ENCODE measurements at places on chromosomes 5 and 9.

DNA sequence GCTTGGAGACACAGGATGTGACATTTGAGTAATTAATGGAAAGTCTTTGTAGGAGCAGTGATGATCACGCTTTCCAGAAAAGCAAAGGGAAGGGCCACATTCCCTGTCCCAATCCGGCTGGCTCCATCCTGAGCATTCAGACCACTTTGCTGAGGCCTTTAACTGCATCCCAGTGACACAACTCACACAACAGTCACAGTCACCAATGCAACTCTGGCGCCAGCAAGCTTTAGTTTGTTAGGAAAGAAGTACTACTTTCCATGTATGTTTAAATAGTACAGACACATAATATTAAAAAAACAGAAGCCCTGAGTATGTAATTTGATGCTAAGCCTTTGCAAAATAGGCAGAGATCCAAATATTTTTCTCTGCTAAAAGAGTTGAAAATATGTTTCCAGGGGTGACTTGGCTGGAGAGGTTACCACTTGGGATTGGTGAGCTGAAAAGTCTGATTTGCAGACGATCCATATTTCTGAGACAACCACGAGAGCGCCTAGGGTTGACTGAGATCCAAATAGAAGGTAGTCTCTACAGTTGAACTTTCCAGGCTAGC lies 31.7 kb upstream of the GAS1 start:
- no peaks in the 10 kb centered on the region for H3K36me3 ChIP-seq
- H3K27me3 ChIP-seq: no peaks in the 10 kb centered on the region
- H3K4me1 ChIP-seq: no peaks in the 10 kb centered on the region
- no peak overlapping the region for H3K4me3 ChIP-seq

GRCh38 chr9:137235424-137236237 lies 4.9 kb downstream of the SLC34A3 start:
- no peak overlapping the region for H3K27ac ChIP-seq
- H3K4me3 ChIP-seq: no peak overlapping the region
- H3K27me3 ChIP-seq: no peaks in the 10 kb centered on the region
- no peaks in the 10 kb centered on the region for H3K36me3 ChIP-seq
- H3K4me1 ChIP-seq: peaks cover 13% of the 10 kb centered on the region

DNA sequence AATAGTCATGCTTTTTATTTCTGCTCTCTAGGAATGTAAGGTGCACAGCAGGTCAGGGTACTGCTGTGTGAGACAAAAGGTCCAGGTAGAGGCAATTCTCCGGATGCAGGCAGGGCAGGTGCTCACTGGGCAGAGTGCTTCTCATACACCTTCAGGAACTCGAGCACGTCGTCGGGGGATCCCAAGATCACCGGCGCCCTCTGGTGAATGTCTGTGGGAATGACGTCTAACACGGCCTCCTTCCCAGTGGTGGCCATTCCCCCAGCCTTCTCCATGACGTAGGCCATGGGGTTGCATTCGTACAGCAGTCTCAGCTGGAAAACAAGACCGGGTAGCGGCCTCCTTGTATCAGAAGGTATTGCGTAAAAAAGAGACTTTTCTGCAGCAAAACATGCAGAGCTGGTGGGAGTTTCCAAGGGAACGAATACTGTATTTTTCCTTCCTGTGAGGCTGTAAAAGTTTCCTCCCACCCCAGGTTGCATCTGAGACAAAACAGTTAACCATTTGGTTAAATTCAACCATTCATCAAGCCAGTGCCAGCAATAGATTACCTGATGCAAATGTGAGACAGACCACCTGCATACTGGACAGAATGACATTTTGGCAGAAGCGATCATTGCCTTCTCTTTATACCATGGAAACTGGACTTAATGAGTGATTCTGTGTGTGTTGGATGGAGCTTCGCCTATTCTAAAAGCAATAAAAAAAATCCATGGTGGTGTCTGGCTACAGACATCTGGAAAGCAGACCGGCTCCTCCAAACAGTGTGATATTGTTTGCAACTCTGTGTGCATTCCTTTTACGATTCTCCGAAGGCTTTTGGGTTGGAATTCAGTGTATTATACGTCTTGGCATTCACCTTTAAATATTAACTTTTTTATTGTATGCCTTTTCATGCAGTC lies 9.9 kb upstream of the FBP2 start:
- H3K27ac ChIP-seq: no peak overlapping the region
- no peaks in the 10 kb centered on the region for H3K36me3 ChIP-seq
- DNase-seq: peak; percentile 8
- H3K4me3 ChIP-seq: no peak overlapping the region
- no peaks in the 10 kb centered on the region for H3K27me3 ChIP-seq

DNA sequence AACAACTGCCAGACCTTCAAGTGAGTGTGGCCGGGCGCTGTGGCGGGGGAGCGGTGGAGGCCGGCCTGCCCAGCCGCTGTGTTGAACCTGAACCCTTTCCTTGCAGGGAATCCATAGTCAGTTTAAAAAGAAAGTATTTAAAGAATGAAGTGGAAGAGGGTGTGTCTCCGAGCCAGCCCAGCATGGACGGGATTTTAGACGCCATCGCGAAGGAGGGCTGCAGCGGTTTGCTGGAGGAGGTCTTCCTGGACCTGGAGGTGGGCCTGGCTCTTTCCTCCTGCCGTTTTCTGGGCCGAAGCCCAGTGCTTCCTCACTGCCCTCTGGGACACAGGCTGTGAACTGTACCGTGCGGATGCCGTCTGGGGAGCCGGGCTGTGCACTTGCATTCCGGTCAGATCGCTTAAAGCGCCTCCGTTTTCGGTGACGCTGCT lies 19.1 kb downstream of the EXOC3 start:
- no peak overlapping the region for H3K27ac ChIP-seq
- no peak for DNase-seq
- no peak overlapping the region for H3K4me3 ChIP-seq
- no peaks in the 10 kb centered on the region for H3K27me3 ChIP-seq
- peaks cover 51% of the 10 kb centered on the region for H3K36me3 ChIP-seq

DNA sequence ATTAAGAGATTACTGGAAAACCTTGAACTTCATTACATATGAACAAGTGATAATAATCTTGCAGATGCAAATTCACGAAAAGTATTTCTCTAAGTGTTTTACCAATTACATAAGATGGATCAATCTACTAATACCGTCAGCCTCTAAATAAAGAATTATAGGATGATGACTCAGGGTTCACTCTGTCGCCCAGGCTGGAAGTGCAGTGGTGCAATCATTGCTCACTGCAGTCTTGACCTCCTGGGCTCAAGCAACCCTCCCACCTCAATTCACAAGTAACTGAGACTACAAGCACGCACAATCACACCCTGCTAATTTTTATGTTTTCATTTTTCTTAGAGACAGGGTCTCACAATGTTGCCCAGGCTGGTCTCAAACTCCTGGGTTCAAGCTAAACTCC lies 56.1 kb downstream of the CHD1 start:
- peaks cover 78% of the 10 kb centered on the region for H3K36me3 ChIP-seq
- no peak for DNase-seq
- no peak overlapping the region for H3K27ac ChIP-seq
- H3K27me3 ChIP-seq: no peaks in the 10 kb centered on the region
- H3K4me1 ChIP-seq: no peaks in the 10 kb centered on the region

DNA sequence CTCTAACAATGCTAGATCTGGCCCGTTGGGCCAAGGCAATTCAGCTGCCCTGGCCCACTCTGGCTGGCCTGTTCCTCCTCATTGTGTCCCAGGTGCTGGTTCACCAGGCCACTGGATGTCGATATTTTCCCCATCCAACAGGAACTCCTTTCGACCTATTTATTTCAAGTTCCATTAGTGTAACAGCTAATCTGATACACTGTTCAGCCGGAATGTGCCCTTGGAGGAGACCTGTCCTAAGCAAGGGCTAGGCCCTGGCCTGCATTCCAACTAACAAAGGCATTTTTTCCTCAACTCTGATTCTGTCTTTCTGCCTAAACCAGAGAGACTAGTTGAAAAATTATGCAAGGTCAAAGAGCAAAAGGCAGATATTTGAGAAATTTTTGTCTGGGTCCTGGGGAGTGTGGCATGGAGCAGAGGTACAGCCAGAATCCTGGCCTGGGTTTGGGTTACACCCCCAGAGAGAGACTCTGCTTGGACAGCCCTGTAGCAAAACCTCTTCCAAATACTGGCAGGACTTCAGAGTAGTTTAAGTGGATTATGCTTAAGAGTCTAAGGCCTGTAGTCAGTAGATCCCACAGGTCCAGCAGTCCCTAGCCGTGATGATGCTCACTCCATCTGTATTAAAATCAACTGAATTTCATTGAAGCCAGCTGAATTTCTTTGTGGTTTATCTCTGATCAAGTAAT lies 36.1 kb downstream of the MARCHF11 start:
- no peak overlapping the region for H3K4me3 ChIP-seq
- no peak for DNase-seq
- no peak overlapping the region for H3K27ac ChIP-seq
- H3K4me1 ChIP-seq: no peaks in the 10 kb centered on the region
- no peaks in the 10 kb centered on the region for H3K36me3 ChIP-seq

GRCh38 chr5:55895346-55895745 lies 44.2 kb downstream of the IL31RA start:
- no peak overlapping the region for H3K4me3 ChIP-seq
- no peak overlapping the region for H3K27ac ChIP-seq
- H3K4me1 ChIP-seq: no peaks in the 10 kb centered on the region
- no peaks in the 10 kb centered on the region for H3K36me3 ChIP-seq

GRCh38 chr5:11394933-11395332 lies 509.3 kb downstream of the CTNND2 start:
- no peak for DNase-seq
- no peaks in the 10 kb centered on the region for H3K4me1 ChIP-seq

GRCh38 chr9:136532799-136533774 lies 12.8 kb downstream of the NOTCH1 start:
- peak overlapping the region; percentile 11 for H3K4me3 ChIP-seq
- peak overlapping the region; percentile 63 for H3K27ac ChIP-seq
- peaks cover 6% of the 10 kb centered on the region for H3K36me3 ChIP-seq
- peaks cover 71% of the 10 kb centered on the region for H3K4me1 ChIP-seq

GRCh38 chr9:794386-794785 lies 47.1 kb upstream of the DMRT1 start:
- no peak for DNase-seq
- H3K4me3 ChIP-seq: no peak overlapping the region
- no peaks in the 10 kb centered on the region for H3K4me1 ChIP-seq
- no peak overlapping the region for H3K27ac ChIP-seq
- H3K36me3 ChIP-seq: no peaks in the 10 kb centered on the region
- no peaks in the 10 kb centered on the region for H3K27me3 ChIP-seq

DNA sequence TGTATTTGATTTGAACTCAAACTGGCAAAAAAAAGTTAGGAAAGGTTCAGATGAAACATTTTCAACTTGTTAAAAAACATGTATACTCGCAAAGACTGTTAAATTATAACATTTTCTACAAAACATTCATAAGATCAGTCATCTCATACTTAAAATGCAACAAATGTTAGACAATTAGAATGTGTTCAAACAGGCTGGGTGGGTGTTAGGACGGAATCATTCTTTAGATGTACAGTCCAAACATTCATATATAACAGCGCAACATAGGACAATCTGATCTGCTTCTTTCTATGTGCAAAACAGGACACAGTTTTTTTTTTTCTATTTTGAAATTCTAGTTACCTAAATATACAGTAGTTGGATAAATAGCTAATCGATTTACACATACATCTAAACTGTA lies 22.2 kb downstream of the IL4 start:
- H3K36me3 ChIP-seq: peaks cover 15% of the 10 kb centered on the region
- no peaks in the 10 kb centered on the region for H3K27me3 ChIP-seq
- H3K27ac ChIP-seq: no peak overlapping the region
- no peaks in the 10 kb centered on the region for H3K4me1 ChIP-seq
- no peak overlapping the region for H3K4me3 ChIP-seq

GRCh38 chr5:138369706-138370105 lies 17.2 kb downstream of the KDM3B start:
- H3K36me3 ChIP-seq: peaks cover 9% of the 10 kb centered on the region
- H3K4me1 ChIP-seq: no peaks in the 10 kb centered on the region
- no peak overlapping the region for H3K27ac ChIP-seq
- H3K27me3 ChIP-seq: no peaks in the 10 kb centered on the region

GRCh38 chr5:14213813-14214585 lies 70.9 kb downstream of the TRIO start:
- H3K27ac ChIP-seq: no peak overlapping the region
- no peaks in the 10 kb centered on the region for H3K4me1 ChIP-seq
- DNase-seq: no peak
- no peaks in the 10 kb centered on the region for H3K36me3 ChIP-seq
- H3K4me3 ChIP-seq: no peak overlapping the region

DNA sequence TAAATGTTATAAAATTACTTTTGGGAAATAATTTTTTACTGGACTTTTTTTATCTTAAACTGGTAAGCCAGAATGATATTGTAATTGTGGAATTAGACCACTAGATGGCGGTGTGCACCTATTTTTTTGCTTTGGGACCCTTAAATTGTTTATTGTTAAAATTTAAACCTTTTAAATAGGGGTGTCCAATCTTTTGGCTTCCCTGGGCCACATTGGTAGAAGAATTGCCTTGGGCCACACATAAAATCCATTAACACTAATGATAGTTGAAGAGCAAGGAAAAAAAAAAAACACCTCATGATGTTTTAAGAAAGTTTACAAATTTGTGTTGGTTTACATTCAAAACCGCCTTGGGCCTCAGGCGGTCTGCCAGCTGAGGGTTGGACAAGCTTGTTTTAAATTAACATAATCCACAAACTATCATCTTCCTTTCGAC lies 28.4 kb upstream of the GADD45G start:
- no peak for DNase-seq
- no peaks in the 10 kb centered on the region for H3K36me3 ChIP-seq
- H3K27me3 ChIP-seq: peaks cover 10% of the 10 kb centered on the region
- no peak overlapping the region for H3K27ac ChIP-seq
- no peaks in the 10 kb centered on the region for H3K4me1 ChIP-seq

- H3K4me1 ChIP-seq: no peaks in the 10 kb centered on the region
- no peak for DNase-seq
- H3K27me3 ChIP-seq: no peaks in the 10 kb centered on the region
- H3K36me3 ChIP-seq: no peaks in the 10 kb centered on the region
Observed at GRCh38 chr5:169411786-169412430, 111.0 kb upstream of the SLIT3 start.

DNA sequence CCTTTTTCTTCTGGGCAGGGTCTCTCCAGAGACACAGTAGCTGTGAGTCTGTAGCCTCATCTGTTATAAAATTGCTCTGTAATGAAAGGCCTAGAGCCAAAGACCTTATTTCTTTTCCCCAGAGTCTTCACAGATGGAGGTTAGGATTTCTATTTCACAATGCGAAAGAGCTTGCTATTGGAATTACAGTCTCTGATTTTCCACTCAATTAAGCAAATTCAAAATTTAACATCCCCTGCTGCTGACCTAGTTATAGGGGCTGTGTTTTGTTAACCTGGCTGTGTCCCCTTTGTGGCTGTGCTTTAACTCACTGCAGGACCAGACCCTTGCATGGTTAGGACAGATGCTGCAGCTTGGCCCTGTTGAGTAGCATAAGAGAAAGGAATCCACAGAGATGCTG lies 190.3 kb upstream of the NMUR2 start:
- no peaks in the 10 kb centered on the region for H3K27me3 ChIP-seq
- H3K27ac ChIP-seq: no peak overlapping the region
- no peaks in the 10 kb centered on the region for H3K4me1 ChIP-seq
- DNase-seq: no peak

- no peaks in the 10 kb centered on the region for H3K27me3 ChIP-seq
- no peak for DNase-seq
- no peak overlapping the region for H3K27ac ChIP-seq
- H3K4me3 ChIP-seq: no peak overlapping the region
Observed at GRCh38 chr9:98360176-98360708, 104.8 kb upstream of the TBC1D2 start.
